Endothelial cell (in vitro differentiated cells): ENCODE measurements at places on chromosomes 3 and 15.

- no peak for DNase-seq
These were observed 428.3 kb downstream of the GABRG3 start for GRCh38 chr15:27399241-27399640.

GRCh38 chr15:58042006-58042405, 23.5 kb downstream of the ALDH1A2 start:
- DNase-seq = no peak

- no peak for DNase-seq
These were observed 7.1 kb upstream of the SSUH2 start for GRCh38 chr3:8651418-8652323.

DNA sequence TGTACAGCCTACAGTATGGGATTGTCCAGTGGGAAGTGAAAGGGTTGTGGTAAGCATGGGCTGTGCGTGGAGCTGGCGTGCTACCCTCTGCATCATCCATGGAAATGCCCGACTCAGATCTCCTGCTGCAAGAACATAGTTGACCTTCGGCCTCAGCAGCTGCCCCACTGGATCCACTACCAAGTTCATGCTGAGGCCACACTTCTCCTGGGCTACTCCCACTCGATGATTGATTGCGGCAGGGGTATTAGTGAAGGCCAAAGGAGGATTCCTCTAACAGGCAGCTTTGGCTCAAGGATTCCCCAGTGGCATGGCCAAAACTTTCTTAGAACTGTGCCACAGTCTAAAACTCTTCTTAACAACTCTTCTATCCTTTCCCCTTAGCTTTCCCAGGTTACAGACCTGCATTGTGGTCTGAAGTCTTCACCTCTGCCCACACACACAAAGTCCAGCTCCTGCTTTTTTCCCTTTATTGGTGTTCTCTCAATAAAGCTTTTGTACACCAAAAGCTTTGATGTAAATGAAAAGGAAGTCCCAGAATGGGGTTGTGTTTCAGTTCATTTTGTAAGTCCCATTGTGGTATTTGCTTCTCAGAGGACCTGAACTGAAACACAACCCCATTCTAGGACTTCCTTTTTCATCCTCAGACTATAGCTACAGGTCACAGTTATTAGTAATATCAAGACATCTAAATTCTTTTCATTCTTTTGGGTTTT, 4.9 kb upstream of the TBC1D5 start:
- DNase-seq = no peak

DNA sequence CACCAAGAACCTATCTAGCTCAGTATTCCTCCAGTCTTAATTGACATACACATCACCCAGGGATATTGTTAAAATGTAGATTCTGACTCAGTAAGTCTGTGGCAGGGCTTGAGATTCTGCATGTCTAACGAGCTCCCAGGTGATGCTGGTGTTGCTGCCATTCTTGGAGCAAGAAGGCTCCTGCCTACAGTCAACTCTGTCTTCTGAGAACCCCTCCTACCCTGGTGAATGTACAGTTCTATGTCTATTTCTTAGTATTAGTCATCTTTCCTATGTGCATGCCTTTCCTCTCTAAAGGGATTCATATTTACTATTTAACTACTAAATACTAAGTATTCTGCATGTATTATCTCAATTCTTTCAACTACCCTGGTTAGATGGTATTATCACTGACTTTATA, 268.7 kb downstream of the EDEM1 start:
- no peak for DNase-seq

- no peak for DNase-seq
These were observed 1517.8 kb downstream of the SI start for GRCh38 chr3:163560459-163560858.

DNA sequence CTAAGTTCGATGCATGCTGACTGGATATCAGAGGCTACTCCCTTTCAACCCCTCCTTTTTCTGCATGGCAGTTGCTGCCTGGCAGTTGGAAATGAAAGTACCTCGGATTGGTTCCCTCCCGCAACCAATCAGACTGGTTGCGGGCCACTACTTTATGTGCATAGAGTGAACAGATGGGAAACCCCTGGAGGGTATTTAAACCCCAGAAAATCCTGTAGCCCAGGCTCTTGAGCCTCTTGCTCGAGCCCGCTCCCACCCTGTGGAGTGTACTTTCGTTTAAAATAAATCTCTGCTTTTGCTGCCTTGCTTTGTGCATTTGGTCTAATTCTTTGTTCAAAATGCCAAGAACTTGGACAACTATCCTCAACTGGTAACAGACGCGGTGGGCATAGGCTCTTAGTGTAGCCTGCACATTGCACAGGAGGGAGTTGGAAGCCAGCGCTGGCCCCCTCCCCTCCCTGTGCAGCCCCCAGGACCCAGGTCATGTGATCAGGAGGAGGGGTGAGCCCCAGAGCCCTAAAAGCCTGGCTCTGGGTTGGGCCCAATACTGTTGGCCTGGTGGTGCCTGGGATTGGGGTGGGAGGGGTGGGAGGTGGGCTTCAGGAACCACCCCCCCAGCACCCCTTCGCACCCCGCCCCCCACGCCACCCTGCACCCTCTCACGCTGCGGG, 26.8 kb downstream of the RHCG start:
- DNase-seq = no peak

DNA sequence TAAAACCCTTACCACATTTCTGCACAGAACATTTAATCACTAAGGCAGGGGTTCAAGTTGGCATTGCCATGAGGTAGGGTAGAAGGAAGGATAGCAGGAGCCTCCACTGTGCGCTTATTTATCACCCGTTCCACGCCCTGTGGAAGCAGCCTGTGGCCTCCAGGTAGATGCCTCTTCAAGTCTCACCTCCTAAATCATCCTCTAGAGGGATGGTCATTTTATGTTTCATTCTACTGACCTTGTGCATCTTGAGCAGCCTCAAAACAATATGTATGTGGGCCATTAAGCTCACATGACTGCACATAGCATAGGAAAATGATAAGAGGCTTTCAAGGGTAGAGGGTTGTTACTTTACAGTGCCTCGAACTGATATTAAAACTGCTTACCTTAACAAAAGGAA, 546.2 kb downstream of the GRM7 start:
- DNase-seq = no peak
